ENCODE measurements at places on chromosomes 1 and 21.
A peak's percentile ranks its signal among the peaks of the same experiment; 100 is the strongest.

DNA sequence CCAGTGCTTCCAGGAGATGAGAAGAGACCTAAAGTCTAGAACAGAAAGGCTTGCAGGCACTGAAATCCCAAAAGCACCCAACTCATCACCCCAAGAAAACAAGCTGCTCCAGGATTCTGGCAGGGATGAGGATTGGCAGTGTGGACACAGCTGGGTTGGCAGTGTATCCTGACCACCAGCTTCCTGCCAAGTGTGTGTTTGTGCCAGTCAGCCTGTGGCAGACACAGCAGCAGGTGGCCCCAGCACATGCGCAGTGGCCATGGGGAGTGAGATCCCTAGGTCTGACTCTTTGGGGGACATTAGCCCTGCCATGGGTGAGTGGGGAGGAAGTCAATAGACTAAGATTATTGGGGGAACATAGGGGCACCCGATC lies 8.7 kb upstream of the SNAPIN start:
- no peak for DNase-seq

DNA sequence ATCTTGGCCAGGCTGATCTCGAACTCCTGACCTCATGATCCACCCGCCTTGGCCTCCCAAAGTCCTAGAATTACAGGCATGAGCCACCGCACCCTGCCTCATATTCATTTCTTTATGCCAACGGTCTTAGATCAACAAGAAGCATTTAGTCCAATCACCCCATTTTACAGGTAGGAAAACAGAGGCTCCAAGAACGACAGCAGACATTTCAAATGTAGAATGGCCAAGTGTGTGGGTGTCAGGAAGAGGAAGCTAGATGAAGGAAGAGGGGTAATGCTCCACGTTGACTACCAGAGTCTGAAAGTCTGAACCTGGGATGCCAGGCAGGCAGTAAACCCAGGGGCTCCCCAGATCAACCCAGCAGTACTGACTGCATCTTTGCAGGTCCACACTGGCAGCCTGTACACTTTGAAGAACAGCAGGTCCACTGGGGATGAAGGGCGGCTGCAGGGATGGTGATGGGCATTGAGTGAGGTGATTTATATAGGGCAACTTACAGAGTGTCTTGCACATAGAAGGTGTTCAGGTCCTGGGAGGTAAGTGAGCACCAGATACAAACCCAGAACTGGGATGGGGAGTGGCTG lies 120.2 kb downstream of the EPHB2 start:
- DNase-seq: no peak

DNA sequence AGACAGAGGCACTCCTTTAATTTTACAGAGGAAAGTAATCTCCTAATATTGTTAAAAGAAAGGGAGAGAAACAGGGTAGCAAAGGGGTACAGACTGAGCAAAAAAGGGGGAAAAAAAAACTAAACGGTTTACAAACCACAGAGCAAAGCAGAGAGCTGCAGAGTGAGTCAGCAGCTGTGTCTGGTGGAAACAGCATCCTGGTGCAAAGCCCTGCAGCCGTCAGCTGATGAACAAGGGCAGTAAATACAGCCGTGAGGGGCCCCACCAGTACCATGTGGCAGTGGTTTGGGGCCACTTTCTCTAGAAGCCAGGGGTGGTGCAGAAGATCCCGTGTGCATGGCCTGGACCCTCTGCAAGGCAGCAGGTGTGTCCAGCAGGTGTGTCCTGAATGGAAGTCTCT lies 111.3 kb downstream of the ERG start:
- no peak for DNase-seq

DNA sequence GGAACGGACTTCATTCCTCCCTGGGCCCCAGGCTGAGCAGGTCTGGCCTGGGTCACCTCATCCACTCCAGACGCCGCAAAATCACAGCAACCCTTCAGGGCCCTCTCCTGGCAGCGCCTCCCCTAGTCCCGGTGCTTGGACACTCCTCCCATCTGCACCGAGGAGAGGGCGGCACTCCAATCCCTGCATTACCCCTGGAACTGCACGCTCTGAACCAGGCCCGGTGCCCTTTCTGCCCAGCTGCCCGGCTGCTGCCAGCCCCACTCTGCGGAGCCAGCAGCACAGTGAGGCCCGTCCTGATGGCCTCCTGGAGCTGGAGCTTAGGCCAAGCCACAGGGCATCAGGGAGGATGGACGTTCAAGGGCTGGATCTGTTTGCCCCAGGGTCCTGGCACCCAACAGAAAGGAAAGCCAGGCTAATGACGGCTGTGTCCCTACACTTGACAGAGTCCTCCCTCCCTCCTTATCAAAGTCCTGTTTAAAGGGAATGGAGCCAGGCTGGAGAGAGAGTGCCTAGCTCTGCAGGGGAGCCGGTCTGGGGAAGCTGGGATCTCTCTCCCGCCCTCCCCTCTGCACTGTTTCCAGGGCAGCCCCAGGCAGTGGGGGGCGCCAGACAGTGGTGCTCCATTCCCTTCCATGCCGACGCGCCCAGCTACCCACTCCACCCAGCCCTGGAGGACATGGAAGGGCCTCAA lies 12.7 kb downstream of the COL6A2 start:
- no peak for DNase-seq

DNA sequence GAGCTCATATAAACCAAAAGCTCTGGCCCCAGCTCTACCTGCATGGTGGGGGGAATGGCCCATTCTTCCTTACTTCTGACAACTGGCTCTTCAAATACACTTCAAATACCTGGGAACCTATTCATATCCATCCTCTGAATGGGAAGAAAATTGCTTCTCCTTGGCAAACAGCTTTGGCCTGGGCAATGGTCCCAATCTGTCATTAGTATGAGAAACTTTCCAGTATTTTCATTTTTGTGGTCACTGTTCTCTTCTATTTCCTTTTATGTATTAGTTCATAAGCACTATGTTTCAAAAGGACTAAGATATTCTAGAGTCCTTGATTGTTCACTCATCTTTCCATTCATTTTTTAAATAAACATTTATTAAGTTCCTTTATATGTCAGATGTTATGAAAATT lies 5.2 kb upstream of the HSD3B2 start:
- DNase-seq: no peak

- no peak for DNase-seq
These were observed at the start of gene PYHIN1 for GRCh38 chr1:158931055-158931737. TSS of gene PYHIN1 (plus strand) at chr1:158931552. CDS start at chr1:158936911, 5,359 bp downstream.

GRCh38 chr1:179124873-179125272 lies 43.0 kb downstream of the TOR3A start:
- DNase-seq: peak; percentile 73

- peak; percentile 54 for DNase-seq
These were observed 499.6 kb downstream of the MRPL39 start for GRCh38 chr21:25107708-25108107.
